ENCODE measurements at places on chromosomes 3 and 15.

DNA sequence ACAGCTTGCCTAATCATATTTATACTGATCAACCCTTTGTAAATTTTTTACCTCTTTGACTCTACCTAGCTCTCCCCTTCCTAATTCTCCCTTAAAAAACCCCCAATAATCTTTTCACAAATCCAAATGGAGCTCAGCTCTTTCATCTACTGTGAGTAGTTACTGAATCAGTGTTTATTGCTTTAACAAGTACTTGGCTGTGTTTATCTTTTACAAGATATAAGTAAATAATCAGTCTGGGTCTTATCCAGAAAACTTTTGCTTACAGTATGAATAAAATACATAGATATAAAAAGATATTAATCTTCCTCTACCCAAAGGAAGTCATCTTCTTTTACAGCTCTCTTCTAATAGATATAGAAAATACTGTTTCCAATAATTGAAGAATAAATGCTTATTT lies 366.4 kb downstream of the RAP2B start:
- DNase-seq: no peak

DNA sequence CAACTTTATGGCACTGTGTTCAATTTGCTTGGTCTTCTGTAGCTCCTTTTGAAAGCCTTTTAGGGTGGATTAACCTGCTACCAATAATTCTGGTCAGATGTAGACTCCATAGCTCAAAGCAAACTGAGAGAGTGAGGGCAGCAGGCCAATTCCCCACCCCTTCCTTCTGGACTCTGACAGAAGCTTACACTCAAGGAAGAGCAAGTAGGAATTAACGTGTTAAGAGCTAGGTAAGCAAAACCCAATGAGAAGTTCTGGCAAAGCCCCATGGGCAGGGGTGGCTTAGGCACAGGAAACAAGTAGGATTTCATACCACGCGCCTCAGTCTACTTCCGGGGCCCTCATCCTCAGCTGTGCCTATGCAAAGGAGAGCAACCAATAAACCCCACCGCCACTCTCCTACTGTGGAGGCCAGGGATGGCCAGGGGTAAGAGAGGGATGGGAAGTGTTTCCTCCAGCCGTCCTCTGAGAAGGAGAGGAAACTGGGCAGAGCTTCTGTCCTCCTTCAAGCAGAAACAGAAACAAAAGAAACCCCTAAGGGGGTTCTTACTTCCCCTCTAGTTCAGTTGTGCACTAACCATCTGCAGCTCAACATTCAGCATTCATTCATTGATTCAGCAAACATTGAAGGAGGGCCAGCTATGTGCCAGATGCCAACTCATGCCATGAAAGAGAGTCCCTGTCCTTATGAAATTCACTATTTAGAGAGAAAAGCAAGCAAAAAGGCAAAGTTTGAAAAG lies 12.6 kb downstream of the CCR5 start:
- DNase-seq: no peak

DNA sequence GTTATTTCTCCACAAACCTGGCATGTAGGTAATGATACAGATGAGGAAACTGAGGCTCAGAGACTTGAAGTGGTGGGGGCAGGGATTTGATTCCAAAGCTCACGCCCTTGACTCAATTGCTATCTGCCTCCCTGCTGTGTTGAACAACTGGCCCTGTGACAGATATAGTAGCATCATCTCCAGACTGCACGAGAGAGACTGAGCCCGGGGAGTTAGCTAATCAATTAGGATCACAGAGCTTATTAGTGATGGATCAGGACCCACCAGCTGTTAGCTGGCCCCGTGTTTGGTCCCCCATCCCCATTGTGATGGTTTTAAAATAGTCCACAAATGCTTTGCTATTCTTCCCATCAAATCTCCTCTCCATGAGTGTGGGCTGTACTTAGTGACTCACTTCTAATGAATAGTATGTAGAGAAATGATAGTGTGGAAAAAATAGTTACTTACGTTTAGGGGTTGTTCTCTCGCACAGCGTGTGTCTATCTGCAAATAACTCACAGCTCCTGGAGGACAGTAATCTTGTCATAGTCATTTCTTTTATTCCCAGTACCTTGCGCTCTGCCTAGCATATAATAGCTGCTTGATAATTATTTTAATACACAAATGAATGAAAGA lies 74.4 kb upstream of the KLF13 start:
- no peak for DNase-seq

DNA sequence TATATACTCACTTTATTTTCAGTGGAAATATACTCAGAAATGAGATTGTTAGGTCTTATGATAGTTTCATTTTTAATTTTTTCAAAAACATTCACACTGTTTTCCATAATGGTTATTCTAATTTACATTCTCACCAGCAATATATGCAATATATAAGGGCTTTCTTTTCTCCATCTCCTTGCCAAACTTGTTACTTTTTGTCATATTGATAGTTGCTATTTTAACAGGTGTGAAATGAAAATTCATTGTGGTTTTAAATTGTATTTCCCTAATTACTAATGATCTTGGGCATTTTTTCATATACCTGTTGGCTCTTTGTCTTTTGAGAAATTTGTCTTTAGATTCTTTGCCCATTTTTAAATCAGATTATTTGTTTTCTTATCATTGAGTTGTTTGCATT lies 325.2 kb downstream of the DIPK2A start:
- no peak for DNase-seq

GRCh38 chr3:9117220-9117619 lies 132.2 kb downstream of the SRGAP3 start:
- DNase-seq: no peak

- DNase-seq: no peak
Measured at GRCh38 chr15:22257047-22258008, 177.0 kb downstream of the OR4M2 start.

DNA sequence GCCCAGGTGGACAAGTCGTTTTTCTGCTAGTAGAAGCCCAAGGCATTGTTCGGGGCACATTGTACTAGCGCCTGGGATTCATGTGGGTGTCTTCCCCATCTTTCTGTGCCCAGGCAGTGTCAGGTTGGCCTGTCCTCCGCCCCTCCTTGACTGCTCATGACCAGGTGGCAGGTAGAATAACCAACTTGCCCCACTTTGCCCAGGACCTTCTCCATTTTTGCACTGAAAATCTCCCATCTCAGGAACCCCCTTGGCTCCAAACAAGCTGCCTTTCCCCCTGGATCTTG lies 33.9 kb downstream of the PLA2G4D start:
- DNase-seq: no peak

GRCh38 chr3:108099679-108100428 lies 9.0 kb upstream of the CD47 start:
- DNase-seq: no peak

DNA sequence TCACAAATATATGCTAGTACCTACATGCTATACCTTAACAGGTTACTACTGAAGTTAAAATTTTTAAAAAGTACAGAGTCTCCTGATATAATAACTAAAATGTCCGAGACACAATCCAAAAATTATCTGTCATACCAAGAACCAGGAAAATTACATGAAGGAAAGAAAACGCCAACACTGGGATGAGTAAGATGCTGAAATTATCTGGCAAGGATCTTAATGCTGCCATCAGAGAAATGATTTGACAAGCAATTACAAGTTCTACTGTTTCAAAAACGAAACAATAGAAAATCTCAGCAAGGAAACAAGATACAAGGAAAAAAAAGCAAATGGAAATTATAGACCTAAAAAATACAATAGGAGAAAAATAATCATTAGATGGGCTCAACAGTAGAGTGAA lies 92.5 kb downstream of the UBE3A start:
- no peak for DNase-seq

- no peak for DNase-seq
Measured at GRCh38 chr3:31522152-31522551, 10.6 kb upstream of the STT3B start.

DNA sequence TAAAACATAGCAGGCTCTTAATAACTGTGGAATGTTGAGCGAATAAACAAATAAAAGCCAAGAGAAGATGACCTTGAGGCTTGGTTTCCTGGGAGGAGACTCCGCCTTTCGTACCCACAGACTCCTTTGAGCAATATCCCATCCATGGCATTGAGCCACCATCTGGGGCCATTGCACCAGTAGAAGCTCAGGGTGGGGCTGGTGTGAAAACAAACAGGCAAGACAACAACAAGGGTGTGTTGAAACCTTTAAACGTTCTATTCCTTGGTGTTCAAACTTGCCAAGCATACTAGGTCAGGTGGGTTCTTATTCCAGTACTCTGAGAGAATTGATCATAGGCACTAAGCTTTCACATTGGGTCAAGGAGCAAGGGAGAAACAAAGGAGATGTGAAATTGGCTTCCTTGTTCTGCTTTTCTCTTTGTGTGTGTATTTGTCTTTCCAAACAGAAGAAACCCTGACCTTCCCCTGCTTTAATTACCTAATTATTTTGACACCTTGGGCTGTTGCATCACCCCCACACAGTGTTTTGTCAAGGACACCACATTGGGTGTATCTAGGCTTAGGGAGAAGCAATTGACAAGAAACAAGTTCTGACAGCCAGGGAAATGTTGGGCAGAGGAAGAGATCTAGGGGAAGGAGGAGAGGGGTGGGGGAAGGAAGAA lies 105.1 kb upstream of the BCL6 start:
- DNase-seq: no peak

GRCh38 chr15:27328186-27328585 lies 357.2 kb downstream of the GABRG3 start:
- DNase-seq: no peak

DNA sequence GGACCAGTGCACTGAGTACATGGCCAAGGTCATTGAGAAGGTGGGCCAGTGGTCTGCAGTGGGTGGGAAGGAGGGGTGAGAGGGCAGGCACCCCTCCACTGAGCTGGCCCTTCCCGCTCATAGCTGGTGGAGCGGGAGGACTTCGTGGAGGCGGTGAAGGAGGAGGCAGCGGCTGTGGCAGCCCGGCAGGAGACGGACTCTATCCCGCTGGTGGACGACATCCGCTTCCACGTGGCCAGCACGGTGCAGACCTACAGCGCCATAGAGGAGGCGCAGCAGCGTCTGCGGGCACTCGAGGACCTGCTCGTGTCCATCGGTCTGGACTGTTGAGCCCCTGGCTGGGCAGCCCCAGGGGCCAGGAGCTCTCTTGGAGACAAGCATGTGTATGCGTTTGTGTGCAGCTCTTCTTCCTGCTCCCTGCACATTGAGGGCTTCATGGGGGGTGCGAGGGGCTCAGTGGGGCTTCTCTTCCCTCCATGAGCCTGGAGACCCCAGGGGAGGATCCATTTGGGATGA lies 7.5 kb downstream of the ABTB1 start:
- no peak for DNase-seq

- DNase-seq: no peak
Measured at GRCh38 chr15:58463815-58464650, 32.2 kb downstream of the LIPC start.

- no peak for DNase-seq
Measured at GRCh38 chr3:190166948-190167347, 46.3 kb upstream of the P3H2 start.

- no peak for DNase-seq
Measured at GRCh38 chr3:17118771-17119170, 234.0 kb downstream of the PLCL2 start.

GRCh38 chr3:170356596-170357175 lies 829 bp upstream of the SKIL start:
- DNase-seq: peak; percentile 93

- no peak for DNase-seq
Measured at GRCh38 chr3:116247605-116248004, 197.7 kb downstream of the LSAMP start.

- no peak for DNase-seq
Measured at GRCh38 chr15:65583701-65584100, 27.2 kb downstream of the INTS14 start.

DNA sequence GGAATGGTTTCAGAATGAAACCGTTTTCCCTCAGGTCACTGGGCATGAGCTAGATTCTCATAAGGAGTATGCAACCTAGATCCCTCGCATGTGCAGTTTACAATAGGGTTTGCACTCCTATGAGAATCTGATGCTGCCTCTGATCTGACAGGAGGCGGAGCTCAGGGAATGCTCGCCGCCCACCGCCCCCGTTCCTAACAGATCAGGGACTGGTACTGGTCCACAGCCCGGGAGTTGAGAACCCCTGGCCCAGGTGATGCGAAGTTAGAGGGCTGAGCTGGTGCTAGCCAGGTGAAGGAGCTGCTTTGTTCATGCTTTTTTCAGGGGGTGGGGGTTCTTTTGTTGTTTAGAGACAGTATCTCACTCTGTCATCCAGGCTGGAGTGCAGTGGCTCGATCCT lies 15.5 kb upstream of the PLXNA1 start:
- DNase-seq: no peak

DNA sequence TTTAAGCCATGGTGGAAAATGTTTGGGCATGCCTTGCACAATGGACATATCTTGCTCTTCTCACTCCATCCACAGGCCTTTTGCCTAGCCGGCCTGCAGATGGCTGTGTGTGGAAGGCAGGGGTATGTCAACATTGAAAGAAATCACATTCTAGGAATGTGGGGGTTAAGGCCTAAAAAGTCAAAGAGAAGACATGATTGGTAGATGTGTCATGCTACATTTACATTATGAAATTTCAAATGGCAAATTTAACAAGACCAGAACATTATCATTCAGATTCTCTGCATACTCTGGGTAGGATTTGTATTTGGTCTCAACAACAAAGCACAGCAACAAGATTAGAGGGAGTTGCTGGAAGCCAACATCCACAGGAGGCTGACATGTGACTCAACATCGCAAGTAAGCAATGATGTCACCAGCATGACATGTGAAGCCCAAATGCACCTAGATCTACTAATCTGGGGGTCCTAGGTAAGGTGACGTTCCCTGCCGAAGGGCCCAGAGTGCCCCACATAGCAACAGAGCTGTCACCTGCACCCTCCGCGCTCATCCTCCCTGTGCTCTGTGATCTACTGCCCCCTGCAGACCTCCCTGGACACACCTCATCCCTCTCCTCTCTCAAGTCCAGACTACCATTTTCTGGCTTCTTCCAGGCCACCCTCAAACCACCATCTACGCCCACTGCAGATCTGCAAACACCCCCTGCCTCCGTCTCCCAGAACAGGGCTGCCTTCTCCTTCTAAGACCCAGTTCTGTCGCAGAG lies 39.4 kb downstream of the CLDN18 start:
- no peak for DNase-seq

GRCh38 chr3:9503283-9503682 lies 50.3 kb downstream of the LHFPL4 start:
- DNase-seq: peak; percentile 72

DNA sequence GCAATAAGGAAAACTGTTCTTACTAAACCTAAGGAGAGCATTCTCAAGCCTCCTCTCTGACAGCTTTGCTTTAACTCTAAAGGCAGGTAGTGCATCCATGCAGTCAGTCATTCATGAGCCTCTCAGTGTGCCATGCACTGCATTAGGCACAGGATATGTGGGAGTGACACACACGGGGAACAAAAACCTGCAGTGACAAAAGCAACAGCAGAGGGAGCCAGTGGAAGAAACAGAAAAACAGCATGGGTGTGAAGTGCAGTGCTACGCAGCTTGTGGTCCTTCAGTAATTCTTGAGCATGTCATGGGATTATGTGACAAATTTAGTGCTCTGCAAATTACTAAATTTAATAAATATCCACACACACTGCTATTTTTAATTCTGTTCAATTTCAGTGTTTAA lies 230.7 kb downstream of the BBX start:
- no peak for DNase-seq

Measured in ascending aorta (tissue), 2 donors.